ENCODE measurements at places on chromosomes 6 and 20.

GRCh38 chr20:51164731-51165130 lies 141.8 kb upstream of the KCNG1 start:
- no peak for DNase-seq

DNA sequence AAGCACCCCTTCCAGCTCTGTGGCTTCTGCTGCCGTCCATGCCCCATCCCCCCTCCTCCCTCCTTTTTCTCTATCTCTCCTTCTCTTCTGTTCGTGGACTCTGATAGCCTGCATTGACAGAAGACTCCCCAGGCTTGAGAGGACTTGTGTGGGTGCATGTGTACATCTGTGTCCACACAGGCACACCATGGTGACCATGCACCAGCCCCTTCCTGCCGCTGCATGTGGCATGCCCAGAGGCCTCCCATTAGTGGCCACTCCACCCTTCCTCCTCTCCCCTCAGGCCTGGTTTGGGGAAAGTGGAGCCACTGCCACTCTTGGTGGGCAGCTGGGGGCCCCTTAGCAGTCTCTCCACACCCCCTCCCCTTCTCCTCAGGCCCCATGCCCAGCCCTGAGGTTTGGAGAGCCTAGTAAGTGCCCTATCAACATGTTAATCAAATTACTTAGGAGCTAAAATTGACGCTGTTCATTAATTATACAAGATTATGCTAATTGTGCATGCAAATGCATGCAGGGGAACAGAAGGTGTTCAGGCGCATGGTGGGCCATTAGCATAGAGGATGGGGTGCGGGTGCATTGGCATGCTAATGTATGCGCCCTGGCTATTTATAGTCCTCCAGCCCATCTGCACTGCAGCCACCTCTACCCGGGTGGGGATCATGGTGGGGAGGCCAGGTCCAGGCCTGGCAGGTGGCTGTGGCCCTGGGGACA lies 45.9 kb downstream of the EBF4 start:
- no peak for DNase-seq

GRCh38 chr6:30542404-30542725 lies 13.9 kb downstream of the GNL1 start:
- DNase-seq: no peak

GRCh38 chr20:61927193-61927825 lies 138.4 kb downstream of the TAF4 start:
- DNase-seq: no peak

DNA sequence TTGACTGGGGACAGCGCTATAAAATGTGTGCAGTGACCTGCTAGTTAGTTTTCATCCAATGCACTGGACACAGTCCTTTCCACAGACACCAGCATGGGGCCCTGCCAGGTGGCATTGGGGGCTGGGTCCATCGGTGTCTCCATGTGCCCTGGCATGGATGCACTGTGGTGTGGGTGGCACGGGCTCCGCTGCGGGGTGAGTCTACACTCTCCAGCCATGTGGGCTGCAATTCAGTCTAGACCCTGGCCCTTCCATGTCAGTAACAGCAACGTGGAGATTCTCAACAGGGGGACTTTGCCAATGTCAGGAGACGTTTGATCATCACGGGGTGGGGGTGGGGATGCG lies 100.0 kb downstream of the RAMACL start:
- DNase-seq: no peak

Data from NCI-H1092 treated with DMSO at 0.1 percent for 48 hours (cell line).